AG10803 (cell line): ENCODE measurements at places on chromosomes 16 and 17.

- peak; percentile 48 for DNase-seq
Observed at GRCh38 chr17:81398176-81398831, 3.0 kb downstream of the BAHCC1 start.

DNA sequence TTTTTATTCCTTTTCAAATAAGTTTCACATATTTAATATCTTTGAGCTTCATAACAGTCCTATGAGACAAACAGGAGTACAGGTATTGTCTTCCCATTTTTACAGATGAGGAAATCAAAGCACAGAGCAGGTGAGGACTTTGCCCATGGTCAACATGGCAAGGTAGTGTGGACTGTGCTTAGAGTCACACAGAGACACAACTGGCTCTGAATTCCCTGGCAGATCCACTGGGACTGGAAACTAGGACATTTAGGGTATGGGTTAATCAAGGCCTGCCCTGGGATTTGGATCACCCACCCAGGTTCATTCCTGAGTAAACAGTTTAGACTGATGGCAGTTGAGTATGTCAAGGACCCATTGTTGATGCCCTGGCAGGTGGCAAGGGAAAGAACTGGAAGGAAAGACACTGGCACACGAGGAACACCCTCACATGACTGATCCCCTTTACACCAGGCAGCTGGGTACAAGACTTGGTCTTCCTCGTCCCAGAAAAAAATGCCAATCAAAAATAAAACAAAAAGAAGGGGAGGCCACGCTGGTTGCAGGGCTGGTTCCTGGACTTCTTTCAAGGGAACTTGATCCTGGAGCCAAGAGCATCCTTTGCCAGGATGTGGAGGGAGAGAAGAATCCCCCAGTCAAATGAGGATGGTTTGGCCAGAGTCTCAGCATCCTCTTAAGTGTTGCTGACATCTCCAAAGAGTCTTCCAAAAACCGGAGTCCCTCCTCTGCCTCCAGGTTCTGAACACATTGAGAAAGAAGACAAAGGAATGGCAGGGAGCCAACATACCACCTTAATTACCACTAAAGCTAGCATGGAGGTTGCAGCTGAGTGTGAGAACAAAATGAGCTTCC, 34.9 kb downstream of the CHD9 start:
- DNase-seq, result peak; percentile 72

GRCh38 chr16:25045696-25046381, 30.7 kb upstream of the ARHGAP17 start:
- DNase-seq, result peak; percentile 89

DNA sequence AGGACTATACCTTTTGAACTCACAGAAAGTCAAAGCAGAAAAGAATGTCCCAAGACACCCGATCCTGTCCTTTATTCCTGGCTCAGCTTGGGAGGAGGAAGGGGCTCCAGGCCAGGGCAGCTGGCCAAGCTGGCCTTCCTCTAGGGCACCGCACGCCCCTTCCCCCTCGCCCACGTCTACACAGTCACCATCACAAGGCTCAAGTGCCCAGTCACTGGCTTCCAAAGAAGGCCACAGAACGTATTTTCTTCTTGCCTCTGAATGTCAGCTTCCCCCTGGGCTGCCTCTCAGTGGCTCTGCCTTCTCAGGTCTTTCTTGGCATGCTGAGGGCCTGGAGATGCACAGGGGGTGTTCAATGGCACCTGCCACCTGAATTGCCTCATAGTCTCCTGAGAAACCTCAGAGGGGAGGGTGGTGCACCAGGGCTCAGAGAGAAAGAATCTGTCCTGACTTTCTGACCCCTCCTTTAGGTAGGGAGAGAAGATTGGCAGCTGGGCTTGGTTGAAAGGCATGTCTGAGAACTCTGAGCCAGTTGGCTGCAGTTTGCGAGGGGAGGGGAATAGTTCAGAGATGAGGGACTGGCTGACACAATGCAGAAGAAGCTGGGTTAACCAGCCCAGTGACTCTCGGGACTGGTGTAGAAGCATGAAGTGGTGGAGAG, 2.1 kb downstream of the DHRS11 start:
- no peak for DNase-seq

GRCh38 chr17:78839235-78839761, 1.3 kb downstream of the USP36 start:
- DNase-seq, result peak; percentile 16

DNA sequence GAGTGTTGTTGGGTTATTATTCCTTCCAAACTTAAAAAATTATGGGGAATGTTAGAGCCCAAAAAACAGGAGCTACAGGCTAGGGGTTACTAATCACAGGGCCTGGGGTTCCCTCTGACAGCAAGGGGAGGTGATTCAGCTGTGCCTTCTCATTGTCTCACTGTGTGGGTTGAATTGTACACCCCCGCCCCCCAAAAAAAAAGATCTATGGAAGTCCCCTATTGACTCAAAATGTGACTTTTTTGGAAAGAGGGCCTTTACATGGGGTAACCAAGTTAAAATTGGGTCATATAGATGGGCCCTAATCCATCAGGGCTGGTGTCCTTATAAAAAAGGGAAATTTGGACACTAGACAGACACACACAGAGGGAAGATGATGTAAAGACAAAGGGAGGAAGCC, 190.2 kb downstream of the SOX9 start:
- no peak for DNase-seq

DNA sequence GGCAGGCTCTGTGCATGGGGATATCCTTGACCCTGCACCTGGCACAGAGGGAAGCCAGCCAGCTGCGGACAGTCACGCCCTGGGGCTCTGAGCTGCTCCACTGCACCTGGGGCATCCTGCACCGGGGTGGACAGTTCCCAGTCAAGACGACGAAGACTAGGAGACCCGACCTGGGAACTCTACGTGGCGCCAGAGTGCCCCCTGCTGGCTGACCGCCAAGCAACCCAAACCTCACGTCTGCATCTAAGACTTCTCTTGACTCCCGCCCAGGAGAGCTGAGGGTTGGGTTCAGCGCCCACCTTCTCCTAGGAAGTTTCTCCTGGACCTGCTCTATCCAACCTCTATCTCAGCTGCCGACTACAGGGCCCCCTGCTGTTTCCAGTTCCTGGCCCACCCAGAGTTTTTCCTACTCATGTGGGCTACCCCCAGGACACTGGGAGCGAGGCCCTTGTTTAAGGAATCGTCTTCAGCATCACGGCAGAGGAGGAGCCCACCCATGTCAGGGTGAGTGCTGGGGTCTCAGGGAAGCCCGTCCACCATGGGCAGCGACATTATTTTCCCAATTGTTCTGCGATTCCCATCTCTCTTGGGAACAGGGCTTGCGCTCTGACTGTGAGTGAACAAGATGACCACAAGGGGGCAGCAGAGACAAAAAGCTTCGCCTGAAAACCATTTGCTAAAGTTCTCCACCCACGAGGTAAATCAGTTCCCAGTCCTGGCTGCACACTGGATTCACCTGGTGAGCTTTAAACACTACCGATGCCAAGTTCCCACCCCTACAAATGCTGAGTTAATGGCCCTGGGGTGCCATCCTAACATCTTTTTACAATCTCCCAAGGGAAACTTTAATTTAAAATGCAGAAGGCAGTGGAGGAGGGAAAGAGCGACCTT, 29.3 kb downstream of the TLE7 start:
- DNase-seq, result peak; percentile 56

- DNase-seq, result no peak
Observed at GRCh38 chr17:62094175-62094574, 29.1 kb upstream of the MED13 start.

GRCh38 chr16:79876332-79876730, 275.8 kb upstream of the MAF start:
- no peak for DNase-seq

GRCh38 chr17:39071573-39071972, 79.9 kb downstream of the PLXDC1 start:
- no peak for DNase-seq

GRCh38 chr16:29736764-29737163, 9.0 kb downstream of the C16orf54 start:
- DNase-seq, result no peak

GRCh38 chr16:20064931-20065330, 8.8 kb downstream of the GPR139 start:
- DNase-seq, result no peak

GRCh38 chr17:50026837-50027171, 29.1 kb upstream of the ITGA3 start:
- peak; percentile 72 for DNase-seq
